Stimulated activated CD4-positive, alpha-beta T cell treated with anti-CD3 and anti-CD28 coated beads, Interleukin-4, amount 100 ng/mL, for 24 hours (primary cell): ENCODE measurements at places on chromosomes 11 and 22.

- no peak for DNase-seq
Observed at GRCh38 chr22:45529971-45530575, 27.4 kb downstream of the FBLN1 start.

- DNase-seq = no peak
Observed at GRCh38 chr11:110032259-110032658, 60.9 kb upstream of the ZC3H12C start.

- DNase-seq = no peak
Observed at GRCh38 chr11:112610494-112610893, 349.8 kb upstream of the PLET1 start.

- no peak for DNase-seq
Observed at GRCh38 chr11:13090228-13090708, 81.2 kb downstream of the RASSF10 start.

DNA sequence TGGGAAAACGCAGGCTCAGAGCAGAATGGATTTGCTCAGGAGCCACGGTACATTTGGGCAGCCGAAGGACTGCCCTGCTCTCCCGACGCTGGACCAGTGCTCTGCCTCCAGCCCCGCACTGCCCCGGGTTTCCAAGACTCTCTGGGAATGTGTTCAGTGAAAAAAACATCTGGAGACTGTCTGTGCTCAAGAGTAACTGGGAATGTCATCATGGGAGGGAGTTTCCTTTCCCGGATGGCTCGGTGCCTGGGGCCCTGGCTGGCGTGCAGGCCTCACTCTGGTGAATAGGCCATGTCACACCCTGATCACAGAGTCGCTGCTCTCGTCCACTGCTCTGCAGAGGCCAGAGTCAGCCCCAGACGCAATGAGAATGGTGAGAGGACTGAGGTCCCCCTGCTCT is 9.8 kb upstream of the APOL6 start:
- no peak for DNase-seq

- DNase-seq = peak; percentile 10
Observed at GRCh38 chr22:29821291-29822016, 16.6 kb downstream of the ASCC2 start.

GRCh38 chr11:99814021-99814420 is 793.3 kb downstream of the CNTN5 start:
- DNase-seq = no peak

DNA sequence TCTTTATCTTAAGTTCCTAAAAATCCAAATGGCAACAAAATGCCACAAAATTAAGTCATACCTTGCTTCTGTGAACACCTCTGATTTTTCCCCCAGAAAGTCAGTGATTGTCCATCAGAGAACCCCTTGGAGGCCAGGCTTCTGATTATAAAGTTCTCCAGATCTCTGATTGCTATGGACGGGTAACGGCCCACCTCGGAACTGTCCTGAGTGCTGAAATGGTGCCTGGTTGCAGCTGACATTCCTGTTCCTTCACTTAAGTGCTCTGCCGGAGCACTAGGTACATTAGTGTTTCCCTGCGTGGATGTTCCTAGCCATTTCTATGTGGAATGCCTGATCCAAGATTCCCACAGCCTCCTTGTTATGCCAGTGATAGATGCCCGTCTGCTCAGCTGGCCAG is 85.0 kb downstream of the CHST1 start:
- no peak for DNase-seq

DNA sequence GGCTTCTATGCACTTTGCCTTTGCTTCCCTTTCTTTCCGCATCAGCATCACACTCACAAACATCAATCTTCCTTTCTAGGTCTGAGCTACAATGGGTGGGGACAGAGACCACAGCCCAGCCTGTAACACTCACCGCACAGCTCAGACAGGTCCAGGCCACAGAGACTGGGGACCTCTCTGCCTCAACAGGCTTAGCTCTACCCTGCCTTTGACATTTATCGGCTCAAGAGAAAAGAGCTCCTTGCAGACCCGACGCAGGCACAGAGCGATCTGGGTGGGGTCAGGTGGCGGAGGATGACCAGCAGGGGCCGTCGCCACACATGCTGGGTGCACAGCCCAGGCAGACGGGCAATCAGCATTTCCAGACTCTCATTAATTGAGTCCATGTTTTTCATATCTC is 837.3 kb downstream of the TBC1D22A start:
- no peak for DNase-seq

GRCh38 chr11:119878990-119879389 is 150.0 kb upstream of the NECTIN1 start:
- DNase-seq = no peak

DNA sequence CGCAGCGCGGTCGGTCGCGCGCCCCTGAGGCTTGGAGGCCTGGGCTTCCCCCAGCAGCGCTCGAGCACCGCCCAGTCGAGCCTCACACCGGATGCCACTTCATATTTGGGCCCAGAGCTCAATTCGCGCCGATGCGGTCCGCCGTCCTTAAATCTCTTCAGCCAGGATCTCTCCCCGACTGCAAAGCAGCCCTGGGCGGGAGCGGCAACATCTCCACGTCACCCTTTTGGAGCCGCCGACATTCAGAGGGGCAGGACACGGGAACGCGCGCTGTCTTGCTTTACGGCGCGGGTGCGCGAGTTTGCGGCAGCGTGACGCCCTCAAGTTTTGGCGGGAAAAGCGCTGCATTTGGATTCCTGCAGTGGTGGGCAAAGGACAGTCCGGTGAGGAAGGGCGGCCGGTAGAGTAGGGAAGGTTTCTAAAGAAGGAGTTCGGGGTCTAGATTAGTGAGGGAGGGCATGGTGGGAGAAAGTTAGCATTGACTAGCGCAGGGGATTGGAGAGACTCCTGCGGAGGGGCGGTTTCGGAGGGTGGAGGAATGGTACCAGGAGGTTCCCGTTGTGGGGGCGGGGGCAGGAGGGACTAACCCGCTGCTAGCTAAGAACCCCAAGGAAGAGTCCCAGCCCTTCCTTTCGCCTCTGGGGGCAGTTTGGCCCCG is 796 bp downstream of the CHEK1 start:
- DNase-seq = peak; percentile 89

GRCh38 chr11:1656061-1656441 is 26.5 kb downstream of the KRTAP5-5 start:
- no peak for DNase-seq

DNA sequence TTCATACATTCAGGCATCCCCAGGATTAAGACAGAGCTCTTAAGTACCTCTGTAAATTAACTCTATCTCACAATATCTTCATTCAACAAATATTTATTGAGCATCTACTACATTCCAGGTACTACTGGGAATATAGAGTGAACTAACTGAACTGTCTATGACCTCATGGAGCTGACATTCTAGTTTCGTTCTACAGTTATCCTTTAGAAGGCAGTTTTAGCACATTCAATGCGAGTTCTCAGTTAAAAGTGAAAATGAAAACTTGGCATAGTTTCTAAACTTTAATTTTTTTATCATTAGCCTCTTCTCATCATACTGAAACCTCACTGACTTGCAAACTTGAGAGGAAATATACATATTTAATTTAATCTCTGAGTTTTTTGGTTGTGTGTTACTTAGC is 10.7 kb upstream of the MS4A6E start:
- no peak for DNase-seq

GRCh38 chr11:7543302-7543701 is 29.5 kb downstream of the PPFIBP2 start:
- no peak for DNase-seq
